ENCODE measurements at places on chromosomes 7 and 10.

DNA sequence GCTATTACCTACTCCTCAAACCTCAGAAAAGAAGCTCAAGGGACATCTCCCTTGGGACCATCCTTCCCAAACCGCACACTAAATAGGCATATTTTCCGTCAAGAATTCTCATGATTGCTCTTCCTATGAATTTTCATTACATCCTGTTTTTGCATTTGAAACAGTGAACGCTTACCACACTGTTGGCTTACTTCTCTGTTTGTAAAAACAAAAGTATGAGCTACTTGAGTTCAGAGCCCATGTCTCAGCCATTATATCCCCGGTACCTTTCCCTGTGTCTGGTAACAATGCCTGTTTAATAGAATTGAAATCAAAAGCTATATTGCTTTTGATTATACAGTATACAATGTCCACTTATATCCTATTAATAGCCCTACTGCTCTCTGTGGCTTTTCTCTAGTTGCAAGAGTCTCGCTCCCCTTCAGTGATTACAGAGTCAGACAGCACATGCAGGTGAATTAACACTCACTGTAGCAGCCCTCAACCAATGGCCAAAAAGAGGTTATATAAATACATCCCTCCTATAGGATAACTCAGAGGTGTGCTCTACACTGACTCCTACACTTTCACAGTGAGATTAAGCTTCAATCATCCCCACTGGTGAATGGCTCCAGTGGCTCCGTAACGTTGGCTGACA, 264.4 kb downstream of the SORCS1 start:
- no peak for DNase-seq

DNA sequence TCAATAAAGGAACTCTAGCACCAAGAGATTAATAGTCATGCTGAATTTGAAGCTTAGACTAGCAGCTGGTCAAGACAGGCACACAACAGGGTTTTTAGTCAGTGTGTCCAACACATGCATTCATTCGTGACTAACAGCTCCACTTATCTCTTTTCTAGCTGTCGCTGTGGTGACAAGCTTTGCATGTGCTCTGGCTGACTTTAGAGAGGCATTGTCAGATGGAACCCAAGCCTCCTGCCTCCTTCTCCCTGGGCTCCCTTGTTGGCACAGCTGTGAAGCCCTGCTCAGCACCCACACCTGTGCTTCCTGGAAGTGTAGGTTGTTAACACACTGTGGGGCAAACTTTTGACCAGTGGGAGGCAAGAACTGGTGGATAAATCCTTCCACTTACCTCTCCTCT, 9.8 kb upstream of the AGK start:
- DNase-seq = no peak

- DNase-seq = no peak
These were observed 92.8 kb upstream of the TMEM168 start for GRCh38 chr7:112882991-112883390.

DNA sequence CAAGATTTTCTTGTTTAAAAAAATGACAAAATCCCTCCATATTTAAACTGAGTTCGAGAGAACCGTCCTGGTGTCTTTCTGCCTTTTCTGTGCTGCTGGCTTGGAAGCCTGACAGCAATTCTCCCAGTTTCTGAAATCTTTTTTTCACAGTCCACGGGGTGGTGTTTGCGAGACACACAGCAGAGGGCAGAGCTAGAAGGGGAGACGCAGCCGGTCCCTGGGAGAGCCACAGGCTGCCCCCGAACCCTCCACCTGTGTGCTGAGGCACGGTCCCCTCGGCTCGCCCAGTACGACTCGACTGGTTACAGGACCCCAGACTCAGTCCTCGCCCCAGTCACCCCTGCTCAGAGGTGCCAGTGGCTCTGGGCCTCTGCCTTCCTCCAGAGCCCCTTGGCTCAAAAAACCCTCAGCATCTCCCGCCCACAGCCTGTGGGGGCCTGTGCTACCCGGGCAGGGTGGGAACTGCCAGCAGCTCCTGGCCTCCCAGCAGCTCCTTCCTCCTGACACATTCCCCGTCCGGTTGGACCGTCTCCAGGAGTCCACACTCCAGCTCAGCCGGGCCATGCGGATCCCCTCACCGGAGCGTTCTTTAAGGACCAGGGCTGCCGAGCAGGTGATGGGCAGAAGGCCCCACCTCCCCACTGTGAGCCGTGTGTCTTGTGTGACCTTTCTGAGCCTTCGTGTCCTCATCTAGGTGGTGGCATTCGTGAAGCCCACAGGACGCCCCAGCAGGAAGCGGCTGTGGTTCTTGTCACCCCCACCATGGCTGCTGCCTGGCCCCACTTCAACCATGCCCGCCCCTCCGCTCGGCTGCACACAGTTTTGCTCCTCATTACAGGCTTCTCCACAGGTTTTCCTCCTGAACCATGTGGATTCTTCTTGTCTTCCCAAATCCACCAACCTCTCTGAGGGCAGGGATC, 52.3 kb upstream of the EN2 start:
- DNase-seq = no peak

- no peak for DNase-seq
These were observed 165.7 kb downstream of the CPEB3 start for GRCh38 chr10:92125144-92125543.

DNA sequence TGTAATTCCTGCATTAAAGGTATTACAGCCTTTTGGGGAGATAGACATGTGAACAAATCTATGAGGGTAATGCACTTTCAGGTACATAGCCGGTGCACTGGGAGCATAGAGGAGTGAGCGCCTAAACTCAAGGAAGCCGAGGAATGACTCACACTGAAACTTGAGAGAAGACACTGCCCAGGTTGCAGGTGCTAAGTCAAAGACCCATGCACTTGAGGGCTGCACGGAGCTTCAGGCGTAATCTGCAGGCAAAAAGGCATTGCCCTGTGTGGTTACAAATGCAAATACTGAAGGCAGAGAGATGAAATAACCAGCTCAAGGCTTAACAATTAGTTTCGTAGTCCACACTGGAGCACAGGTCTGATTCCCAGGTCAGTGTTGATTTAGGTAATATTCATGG, 51.0 kb upstream of the OSBPL3 start:
- no peak for DNase-seq

- DNase-seq = no peak
These were observed 701 bp upstream of the GBX1 start for GRCh38 chr7:151168003-151168786.

DNA sequence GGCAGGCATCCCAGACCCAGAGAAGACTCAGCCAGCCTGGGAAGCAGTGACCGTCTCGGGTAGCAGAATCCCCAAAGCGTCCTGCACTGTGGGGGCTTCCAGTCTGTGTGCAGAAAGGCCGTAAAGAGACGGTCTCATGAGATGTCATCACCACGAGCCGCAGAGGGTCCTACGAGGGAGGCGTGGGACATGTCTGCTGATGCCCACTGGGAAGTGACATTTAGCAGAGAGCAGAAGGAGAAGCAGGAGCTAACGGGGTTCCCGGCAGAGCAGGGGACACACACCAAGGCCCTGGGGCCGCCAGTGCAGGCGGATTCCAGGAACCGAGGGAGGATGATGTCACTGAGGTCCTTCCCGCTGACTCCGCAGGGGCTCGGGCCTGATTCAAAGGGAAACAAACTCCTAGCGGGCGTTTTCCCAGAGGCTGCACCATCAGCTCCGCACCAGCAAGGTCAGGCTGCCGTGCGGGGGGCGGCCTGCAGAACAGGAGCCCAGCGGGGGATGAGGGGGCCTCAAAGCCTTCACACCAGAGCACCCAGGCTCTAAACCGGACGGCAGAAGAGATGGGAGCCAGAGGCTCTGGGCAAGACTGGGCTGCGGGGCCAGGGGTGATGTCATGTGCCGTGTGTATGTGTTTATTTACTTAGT, 85.4 kb upstream of the PDGFA start:
- no peak for DNase-seq

DNA sequence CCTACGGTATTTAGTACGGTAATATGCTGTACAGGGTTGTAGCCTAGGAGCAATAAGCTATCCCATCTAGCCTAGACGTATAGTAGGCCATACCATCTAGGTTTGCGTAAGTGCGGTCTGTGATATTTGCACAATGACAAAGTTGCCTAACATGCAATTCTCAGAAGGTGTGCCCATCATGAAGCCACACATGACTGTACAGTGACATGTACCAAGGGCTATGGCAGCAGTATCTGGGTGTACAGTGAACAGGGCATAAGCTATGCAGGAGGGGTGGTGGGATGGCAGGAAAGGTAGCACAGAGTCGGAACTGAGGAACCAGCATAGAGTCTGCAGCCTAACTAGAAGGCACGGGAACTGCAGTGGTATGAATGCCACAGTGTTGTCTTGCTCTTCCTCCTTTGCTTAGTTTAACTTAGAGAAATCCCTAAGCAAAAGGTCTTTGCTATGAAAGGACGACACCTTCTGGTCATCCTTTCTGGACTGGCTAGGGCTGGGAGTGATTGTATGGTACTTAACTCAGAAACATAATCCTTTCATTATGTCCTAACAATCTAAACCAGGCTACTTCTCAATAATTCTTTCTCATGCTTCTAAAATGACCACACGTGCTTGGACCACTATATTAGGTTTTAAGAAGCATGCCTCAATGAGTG, 93.5 kb downstream of the DYNC1I1 start:
- peak; percentile 32 for DNase-seq

- DNase-seq = no peak
These were observed 419.0 kb upstream of the GALNT17 start for GRCh38 chr7:70712942-70713341.

- no peak for DNase-seq
These were observed 548.3 kb upstream of the ANKRD30A start for GRCh38 chr10:36577126-36577525.

GRCh38 chr7:143909863-143910262, 7.9 kb upstream of the TCAF1 start:
- peak; percentile 57 for DNase-seq

DNA sequence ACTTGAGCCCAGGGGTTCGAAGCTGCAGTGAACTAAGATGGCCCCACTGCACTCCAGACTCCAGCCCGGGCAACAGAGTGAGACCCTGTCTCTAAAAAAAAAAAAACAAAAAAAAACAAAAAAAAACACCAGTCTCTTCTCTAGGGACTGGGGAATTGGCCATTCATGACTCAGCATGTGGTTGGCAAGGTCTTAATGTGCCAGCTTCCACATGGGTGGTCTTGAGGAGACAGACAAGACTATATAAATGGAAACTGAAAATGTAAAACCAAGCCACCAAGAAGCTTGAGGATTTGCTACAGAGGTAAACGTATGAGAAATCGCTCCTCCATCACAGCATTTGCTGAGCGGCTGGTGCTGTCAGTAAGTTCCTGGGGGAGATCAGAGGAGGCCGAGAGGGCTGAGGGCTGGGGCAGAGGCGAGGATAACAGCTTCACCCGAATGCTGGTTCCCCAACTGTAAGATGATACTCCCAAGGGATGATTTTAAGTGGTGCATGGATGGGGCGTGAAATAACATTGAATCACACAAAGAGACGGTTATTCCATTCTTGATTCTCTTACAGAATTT, 128.7 kb downstream of the C10orf105 start:
- no peak for DNase-seq

GRCh38 chr7:122675011-122675410, 23.9 kb downstream of the RNF133 start:
- no peak for DNase-seq

GRCh38 chr7:32255036-32255435, 184.8 kb upstream of the PDE1C start:
- DNase-seq = no peak

Data from amniotic epithelial cell (primary cell).